Body of pancreas (tissue), 4 donors: ENCODE measurements at places on chromosomes 1 and 21. TPM values are rescaled to one million over a fixed set of nuclear protein-coding genes. Genes with fewer than 3 reads are reported as not detected.

Gene SERPINC1
- total RNA-seq, result not detected

DNA sequence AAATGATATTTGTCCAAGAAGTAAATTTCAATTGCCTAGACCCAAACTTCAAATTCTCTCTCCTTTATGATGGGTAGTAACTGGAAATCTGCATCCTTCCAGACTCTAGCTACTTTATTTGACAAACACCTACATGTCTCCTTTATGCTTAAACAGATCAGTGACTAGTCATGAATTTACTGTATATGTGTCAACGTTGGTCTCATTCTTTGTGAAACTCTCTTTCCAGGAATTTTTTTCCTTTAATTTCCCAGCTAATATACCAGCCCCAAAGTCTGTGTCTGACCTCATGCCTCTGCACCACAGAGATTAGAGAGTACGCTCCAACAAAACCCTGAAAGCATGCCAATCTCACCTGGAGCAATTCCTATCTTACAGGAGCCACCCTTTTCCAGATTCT is 811.2 kb upstream of the NCAM2 start:
- DNase-seq, result no peak

Gene CD2
- 2.1 TPM for total RNA-seq

Gene GBP3
- total RNA-seq, result 8.0 TPM

DNA sequence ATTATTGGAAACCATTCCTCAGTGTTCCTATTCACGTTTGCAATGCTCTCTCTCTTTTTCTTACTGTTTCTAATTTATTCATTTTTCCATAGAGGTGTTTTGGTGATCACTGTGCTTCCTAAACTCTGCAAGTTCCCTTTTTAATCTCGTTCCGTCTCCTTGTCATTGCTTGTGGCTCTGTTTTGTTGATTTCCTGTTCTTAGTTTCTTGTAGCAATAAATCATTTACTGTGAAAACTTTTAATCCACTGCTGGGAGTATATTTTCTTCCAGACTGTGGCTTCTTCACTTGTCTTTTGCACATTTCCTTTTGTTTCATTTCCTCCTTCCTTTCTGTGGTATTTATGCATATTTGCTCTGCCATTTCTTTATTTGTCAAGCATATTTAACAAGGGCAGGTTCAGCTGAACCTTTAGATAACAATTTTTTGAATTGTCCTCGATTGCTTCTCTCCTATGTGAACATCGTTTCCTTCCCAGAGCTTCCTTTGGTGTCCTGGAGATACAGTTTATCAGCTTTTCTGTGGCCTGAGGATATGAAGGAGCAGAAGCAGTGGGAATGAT is 3.6 kb downstream of the B3GALT5 start:
- DNase-seq, result no peak

Gene CNKSR1
- 47.7 TPM for total RNA-seq

Gene HJV
- total RNA-seq, result not detected

GRCh38 chr1:173257805-173258204 is 50.7 kb upstream of the TNFSF4 start:
- no peak for DNase-seq

DNA sequence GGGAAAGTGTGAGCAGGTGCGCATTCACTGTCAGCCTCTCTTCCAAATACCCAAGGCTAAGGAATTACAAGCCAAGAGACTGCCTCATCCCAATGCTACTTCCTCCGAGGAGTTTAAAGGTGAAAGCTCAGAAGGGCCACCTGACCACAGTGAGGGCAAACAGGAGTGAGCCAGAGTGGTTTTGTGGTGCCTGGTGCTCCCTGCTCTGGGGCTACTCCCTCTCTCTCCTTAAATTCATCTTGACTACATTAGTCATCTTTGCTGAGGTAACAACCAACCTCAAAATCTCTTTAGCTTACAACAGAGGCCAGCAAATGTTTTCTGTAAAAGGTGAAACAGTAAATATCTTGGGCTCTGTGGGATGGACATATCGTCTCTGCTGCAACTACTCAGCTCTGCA is 14.2 kb upstream of the ZBTB8A start:
- no peak for DNase-seq

Gene CA6
- total RNA-seq, result not detected

DNA sequence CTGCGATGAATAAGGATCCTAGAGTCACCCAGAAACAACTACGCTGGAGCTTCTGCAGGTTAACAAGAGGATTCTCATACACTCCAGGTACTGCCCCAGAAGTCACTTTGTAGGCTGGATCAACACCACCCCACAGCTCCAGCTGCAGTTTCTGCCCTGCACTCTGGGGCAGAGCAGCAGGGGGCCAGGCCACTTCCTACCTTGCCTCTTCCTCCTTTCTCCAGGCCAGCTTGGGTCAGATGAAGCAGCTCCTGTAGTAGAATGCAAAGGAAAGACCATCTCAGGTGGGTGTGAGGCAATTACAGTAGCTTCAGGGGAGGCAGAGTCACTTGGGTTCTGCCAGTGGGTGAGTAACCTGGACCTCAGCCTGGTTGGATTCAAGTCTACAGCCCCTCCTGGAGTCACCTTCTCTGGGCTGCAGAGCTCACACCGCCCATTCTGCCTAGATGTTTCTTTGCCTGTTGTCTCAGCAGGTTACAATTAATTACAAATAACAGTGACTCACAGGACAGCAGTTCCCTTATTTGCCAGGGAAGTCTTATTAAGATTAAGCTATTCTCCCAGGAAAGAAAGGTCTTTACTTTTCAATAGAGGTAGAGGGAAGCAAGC is 24.4 kb upstream of the BCAR3 start:
- no peak for DNase-seq

Gene OLFM3
- not detected for total RNA-seq

Gene LCE1B
- not detected for total RNA-seq

GRCh38 chr21:45695086-45695485 is 51.6 kb downstream of the PCBP3 start:
- no peak for DNase-seq

GRCh38 chr1:94872771-94873495 is 52.8 kb downstream of the SLC44A3 start:
- no peak for DNase-seq

DNA sequence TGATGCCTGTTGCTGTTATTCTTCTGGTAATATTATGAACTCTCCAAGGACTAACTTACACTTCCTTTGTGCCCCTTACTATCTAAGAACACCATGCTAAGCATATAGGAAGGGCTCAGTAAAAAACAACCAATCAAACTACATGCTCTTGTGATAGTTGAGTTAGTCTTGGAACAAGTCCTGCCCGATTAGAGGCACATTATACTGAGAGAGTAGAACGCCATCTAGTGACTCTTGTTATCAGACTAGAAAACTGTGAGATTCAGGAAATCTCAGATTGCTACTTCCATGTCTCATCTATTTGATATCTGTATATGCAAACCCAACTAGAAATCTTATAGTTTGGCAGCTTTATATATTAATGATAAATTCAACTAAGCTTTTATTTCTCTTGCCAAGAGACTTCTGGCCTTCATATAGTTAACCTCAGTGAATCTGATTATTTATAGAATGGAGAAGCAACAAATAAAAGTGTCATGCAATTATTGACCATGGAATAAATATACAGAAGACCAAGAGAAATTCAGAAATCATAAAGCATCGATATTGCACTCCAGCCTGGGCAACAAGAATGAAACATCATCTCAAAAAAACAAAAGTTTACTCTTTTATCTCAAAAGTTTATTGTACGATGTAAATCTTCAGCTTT is 7.8 kb upstream of the SRRM1 start:
- peak; percentile 40 for DNase-seq

Gene CD48
- 2.3 TPM for total RNA-seq

DNA sequence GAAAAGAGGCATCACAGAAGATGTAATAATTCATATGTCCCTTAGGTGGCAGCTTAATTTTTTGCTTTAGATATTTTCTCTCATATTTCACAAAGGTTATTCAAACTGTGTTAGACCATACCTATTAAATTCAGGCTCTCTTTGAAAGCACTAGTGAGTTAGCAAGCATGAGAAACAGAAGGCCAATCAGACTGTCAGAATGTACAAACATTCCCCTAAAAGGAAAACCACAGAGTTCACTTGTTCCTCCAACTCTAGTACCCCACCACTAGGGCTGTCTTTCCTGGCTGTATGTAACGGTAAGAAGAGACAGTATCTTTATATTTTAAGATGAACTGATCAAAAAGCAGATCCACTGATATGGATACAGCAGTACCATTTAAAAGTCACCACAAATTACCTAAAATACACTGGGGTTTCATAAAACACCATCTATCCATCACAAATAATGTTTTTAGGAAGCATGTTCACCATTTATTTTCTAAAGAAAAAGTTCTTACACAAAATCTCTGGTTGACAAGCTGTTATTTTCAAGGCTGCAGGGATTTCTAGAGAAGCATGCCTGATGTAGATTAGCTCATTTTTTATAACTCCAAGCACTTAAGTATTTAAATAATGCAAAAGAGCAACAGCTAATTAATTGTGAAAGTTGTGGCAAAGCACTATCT is 1.8 kb downstream of the ARPC5 start:
- no peak for DNase-seq

DNA sequence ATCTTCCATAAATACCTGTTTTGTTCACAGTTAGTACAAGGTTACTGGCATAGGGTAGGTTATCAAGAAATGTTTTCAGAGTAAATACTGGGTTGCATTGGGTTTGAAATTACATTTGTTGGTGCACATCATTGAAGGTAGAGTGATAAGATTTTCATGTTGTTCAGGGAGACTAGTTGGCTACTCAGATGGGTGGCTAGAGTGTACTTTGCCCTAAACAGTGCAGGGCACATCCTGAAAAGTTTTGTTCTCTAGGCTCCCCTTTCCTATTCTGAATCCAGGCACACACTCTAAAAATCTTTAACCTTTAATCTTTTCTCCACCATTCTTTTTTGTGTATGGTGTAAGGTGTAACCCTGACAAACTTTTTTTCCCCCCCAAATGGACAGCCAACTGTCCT is 18.0 kb downstream of the POU2F1 start:
- no peak for DNase-seq

Gene RGS7
- 0.99 TPM for total RNA-seq

DNA sequence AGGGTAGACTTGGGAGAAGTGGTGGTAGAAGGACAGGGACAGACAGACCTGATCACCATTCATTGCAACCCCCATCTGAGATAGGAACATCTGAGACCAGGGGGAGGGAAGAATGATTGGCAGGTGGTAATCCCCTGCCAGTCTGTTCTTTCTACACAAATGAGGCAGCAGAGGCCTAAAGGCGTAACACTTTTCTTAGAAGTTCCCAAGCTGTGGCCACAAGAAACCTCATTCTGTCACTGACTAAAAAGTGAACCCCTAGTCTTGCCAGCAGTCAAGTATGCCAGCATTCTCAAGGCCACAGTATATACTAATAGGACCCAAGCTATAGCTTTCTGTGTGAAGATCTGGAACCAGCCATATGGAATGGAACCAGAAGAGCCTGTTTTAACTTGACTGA is 638.0 kb downstream of the KCNT2 start:
- no peak for DNase-seq

GRCh38 chr1:10989095-10989494 is 23.4 kb upstream of the TARDBP start:
- no peak for DNase-seq

GRCh38 chr1:15289251-15289651 is 42.2 kb downstream of the FHAD1 start:
- no peak for DNase-seq

DNA sequence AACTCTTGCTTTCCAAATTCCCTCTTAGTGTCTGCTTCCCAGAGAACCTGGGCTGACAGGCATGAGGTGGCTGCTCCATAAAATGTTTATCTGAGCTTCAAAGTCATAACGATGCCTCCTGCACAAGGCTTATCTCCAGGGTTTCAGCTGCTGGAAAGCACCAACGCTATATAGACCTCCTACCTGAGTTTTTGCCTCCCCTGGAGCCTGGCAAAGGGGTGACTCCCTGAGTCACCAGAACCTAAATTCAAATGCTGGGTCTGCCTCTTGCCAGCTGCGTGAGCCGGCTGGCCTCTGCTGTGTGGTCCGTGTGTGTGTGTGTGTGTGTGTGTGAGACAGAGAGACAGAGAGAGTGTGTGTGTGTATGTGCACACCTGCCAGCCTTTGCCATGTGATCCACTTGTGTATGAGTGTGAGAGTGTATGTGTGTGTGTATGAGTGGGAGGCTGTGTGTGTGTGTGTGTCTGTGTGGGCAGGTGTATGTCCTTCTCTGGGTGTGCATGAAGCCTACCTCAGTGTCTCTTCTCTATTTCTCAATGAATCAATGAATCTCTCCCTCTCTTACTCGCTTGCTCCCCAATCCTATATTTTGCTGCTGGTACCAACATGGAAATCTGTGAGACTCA is 714.9 kb downstream of the MATN1 start:
- DNase-seq, result no peak

DNA sequence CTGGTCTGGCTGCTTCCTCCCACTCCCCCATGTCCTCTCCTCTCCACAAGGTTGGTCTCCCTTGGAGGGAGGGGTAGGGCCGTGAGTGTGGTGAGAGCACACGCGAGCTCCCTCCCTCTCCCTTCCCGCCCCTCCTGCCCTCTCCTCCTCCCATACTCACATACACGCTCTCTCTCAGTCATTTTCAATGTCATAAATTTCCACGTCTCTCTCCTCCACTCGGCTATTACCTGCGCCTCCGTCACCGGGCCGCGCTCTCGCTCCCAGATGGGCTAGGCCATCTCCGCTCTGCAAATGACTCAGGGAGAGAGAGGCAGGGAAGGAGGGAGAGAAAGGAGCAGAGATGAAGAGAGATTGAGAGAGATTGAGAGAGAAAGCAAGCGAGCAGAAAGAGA is 36.7 kb upstream of the DMBX1 start:
- no peak for DNase-seq

Gene HDAC1
- total RNA-seq, result 32.7 TPM

Gene CR1L
- total RNA-seq, result not detected

Gene TMEM82
- not detected for total RNA-seq

GRCh38 chr1:247535402-247535801 is 838 bp downstream of the OR2C3 start:
- DNase-seq, result no peak

Gene IBA57
- 4.7 TPM for total RNA-seq

DNA sequence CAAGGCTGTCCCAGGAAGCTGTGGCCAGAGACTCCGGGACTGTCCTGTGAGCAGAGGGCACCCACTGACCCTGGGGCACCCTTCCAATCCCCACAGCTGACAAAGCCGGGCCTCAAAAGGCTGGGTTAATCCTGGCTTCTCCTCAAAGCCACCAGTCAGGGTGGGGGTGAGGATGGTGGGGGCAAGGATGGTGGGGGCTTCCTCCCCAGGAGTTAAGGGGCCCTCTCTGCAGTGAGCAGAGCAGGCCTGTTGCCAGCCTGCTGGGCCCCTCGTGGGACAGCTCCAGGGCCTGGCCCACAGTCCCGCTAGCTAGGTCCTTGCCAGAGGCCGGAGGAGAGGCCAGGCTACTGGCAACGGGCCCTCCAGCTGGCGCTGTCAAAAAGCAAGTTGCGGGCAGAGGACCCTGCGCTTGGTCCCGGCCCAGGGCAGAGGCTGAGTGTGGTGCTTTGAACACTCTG is 37.9 kb upstream of the CCDC27 start:
- no peak for DNase-seq

Gene FYB2
- total RNA-seq, result 3.4 TPM

DNA sequence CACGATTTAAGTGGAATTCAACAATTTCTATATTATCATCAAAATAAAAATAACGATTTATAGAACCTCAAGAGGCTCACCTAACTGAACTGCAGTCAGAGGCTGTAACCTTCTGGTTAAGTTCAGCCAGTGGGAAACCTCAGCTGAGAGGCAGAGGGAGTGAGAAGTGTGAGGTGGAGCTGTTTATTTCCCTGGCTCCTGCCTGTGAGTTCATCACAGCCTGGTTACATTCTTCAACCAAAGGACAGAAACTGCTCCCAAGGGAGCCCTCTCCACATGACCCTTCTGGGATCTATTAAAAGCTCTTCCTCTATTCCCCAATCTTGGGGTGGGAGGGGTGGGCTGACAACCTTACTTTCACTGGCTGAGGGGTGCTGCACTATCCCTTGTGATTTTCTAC is 22.2 kb downstream of the DYNLT5 start:
- DNase-seq, result no peak

Gene MAP10
- total RNA-seq, result 2.3 TPM
